Endothelial cell of umbilical vein (primary cell): ENCODE measurements at places on chromosomes 5 and 9. TPM values are rescaled to one million over a fixed set of nuclear protein-coding genes. Genes with fewer than 3 reads are reported as not detected.

GRCh38 chr9:133004999-133005760 lies 25.6 kb upstream of the GTF3C5 start:
- no peak for DNase-seq

DNA sequence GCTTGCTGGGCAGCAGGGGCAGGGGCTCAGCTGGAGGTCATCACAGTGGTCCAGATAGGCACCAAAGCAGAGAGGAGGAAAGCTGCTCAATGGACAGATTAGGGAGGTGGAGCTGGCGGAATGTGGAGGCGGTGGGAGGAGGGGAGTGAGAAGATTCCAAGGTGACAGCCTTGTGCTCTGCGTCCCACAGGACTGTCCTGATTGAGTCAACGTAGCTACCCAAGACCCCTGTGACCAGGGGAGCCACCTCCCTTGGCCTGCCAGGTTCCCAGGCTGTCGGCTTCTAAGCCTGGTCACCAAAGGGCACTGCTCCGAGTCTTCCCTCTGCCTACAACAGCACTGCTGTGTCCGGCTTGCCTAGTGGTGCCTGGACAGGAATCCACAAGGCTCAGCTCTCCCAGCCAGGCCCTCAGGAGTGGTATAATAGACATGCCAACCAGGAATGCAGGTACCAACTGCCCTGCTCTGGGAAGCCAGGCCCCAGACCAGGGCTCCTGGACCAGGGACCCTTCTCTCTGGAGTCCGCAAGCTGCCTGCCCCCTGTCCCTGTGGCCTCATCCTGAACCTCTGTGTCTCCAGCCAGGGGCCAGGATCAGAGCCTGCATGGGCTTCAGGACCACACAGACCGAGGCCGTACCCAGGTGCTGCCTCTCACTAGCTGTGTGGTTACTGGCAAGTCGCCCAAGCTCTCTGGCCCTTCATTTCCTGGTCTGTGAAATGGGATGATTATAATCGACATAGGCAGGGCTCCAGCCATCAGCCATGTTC lies 67.9 kb downstream of the STK10 start:
- no peak for DNase-seq

DNA sequence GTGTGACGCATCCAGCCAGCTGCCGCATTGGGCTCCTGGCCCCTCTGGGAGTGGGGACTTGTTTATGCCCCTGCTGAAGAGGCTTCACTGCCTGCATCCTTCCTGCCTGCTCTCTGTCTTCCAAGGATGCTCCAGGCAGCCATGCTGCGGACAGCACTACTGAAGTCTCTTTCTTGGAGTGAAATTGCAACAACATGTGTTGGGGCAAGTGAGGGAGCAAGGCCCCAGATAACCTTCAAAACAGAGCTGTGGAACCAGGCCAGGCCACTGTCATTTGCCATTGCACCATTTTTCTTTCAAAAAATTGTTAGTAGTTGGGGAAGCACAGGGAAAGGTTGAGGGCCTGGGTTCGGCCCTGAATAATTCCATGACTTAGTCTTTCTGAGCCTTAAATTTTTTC lies 169.6 kb upstream of the ADRA1B start:
- DNase-seq = no peak

GRCh38 chr9:69254223-69254622 lies 70.8 kb upstream of the ENTREP1 start:
- DNase-seq = no peak

DNA sequence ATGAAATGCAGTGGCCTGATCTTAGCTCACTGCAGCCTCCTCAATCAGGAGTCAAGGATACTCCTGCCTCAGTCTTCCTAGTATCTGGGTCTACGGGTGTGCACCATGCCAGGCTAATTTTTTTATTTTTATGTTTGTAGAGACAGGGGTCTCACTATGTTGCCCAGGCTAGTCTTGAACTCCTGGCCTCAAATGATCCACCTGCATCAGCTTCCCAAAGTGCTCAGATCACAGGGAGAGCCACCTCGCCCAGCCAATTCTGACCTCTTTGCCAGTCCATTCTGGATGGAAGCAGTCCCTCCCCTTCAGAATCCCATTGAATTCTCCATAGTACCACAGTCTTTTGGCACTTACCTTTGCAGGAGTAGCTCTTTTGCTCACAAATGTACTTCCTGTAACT lies 1.7 kb upstream of the CANX start:
- DNase-seq = no peak

- no peak for DNase-seq
Measured at GRCh38 chr9:120862452-120862851, 14.5 kb downstream of the PHF19 start.

DNA sequence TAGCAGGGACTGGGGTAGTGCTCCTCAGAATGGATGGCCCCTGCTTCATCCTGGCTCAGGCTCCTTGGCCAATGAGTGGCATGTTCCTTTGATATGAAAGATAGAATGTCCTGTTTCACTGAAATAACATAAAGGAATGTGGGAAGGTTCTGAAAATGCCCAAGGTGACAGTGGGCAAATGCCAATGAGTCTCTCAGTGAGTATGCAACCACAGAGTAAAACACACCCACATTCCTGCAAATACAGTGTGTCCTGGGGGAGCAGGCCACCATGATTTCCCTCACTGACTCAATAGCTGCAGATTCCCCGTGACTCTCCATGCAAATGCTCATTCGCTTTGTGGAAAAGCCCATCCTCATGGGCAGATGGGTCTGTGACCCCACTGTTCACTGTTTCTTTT lies 36.4 kb downstream of the ZNF366 start:
- no peak for DNase-seq

- no peak for DNase-seq
Measured at GRCh38 chr9:37531699-37532098, 44.5 kb downstream of the FBXO10 start.

The PELO gene
- 10.2 and 13.2 TPM in 2 replicates for total RNA-seq

The LCN12 gene
- 0.35 TPM in 1 of 2 replicates, not detected in the other for total RNA-seq

The SLIT3 gene
- total RNA-seq = 0.02 and 1.0 TPM in 2 replicates

The IRGM gene
- total RNA-seq = not detected in 2 replicates

The FGF10 gene
- total RNA-seq = not detected in 2 replicates
